ENCODE measurements at places on chromosomes 12 and 14.

GRCh38 chr12:49227713-49228112 lies 37.2 kb upstream of the TUBA1C start:
- DNase-seq: no peak

- DNase-seq: no peak
Measured at GRCh38 chr12:21001778-21002177, 129.2 kb upstream of the SLCO1B1 start.

DNA sequence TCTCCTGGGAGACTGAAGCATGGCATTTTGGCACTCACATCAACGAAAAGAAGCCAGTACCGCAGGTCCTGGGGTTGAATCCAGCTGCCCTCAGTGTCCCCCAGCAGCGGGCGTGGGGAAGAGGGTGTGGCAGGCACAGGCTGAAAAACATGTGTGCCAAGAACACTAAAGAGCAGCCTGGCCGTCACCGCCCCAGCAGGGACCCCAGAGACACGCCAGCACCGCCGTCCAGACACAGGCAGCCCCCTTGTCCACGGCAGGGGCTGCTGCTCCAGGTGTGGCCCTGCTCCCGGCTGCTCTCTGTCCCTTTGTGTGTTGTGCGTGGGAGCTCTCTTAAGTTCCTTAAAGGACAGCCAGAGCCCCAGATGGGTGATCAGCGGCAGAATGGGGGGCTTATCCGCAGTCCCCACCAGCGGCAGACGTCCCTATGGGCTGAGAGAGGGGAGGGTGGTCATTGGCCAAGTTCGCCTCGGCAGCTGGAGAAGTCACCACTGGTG lies 556 bp downstream of the PHETA1 start:
- DNase-seq: no peak

DNA sequence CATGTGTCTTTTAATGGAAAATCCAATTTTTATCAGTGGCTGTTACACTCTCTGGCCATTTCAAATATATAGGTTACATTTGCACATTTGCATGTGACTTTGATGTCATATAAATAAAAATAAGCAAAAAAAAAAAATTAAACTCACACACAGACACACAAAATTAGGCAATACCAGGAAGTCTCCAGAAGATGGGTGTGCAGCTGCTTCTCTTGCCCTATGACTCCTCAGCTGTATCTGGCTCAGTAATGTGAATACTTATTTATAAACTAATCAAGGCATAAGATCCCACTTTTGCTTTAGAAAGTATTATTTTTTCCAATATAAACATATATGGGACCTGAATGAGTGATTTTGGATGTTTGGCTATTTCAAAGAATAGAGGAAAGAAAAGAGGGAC lies 461.1 kb downstream of the LRIG3 start:
- peak; percentile 19 for DNase-seq

GRCh38 chr14:25052921-25053320 lies 3.0 kb upstream of the STXBP6 start:
- no peak for DNase-seq

DNA sequence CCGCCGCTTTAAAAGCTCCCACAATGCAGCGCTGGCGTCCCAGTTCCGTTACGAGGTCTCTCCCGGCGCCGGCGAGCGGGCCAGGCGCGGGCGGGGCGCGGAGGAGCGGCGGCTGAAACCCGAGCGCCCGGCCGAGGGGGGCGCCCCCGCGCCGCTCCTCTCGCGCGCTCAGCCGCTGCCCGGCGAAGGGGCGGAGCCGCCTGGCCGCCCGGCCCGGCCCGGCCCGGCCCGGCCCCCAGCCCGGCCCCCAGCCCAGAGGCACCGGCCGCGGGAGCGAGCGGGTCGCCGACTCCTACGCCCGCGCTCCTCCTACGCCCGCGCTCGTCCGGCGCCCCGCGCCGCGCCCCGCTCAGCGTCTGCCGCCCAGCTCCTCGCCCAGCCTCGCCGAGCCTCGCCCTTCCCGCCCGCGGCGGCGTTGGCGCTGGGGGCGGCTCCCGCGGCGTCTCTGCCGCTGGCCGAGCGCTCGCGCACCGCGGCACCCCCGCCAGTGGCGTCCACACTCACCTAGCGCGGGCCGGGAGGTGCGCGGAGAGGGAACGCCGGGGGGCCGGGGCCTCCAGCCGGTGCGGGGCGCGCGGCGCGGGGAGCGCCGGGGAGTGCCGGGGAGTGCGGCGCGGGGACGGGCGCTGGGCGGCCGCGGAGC lies at the start of gene RASSF8:
Gene RASSF8 (plus strand): TSS at position 255 of the 643 bp plus-strand sequence. CDS start 96,662 bp downstream, outside the sequence.
- DNase-seq: peak; percentile 72

GRCh38 chr12:102484428-102484958 lies 4.1 kb upstream of the IGF1 start:
- peak; percentile 41 for DNase-seq

DNA sequence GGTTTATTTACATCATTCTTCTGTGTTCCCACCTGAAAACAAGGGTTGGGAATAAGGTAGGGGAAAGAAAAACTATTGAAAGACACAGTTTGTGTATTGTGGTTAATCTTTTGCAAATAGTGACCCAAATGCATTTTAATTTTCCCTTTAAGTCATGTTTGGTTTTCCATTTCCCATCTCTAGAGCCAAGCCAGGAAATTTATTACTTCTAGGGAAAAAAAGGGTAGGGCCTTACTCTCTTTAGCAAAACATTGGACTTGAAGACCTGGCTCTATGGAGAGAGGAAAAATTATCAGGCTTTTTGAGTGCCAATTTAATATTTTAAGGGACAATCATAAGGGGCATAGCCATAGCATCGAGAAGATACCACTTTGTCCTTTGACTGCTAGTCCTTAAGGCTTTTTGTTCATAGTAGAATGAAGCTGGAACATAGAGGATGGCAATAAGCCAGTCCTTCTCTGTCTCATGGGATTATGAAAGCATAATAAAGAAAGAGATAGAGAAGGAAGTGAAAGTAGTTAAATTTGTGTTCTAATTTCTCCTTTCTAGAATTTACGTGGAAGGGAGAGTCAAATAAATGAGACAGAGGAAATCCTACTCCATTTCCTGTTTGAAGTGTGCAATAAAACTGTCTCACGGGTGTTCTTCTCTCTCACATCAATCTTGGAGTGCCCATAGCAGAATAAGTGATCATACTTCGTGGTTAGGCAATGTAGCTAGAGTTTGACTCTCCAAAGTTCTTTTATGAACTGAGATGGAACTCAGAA lies 50.9 kb upstream of the PPFIA2 start:
- DNase-seq: no peak

GRCh38 chr12:126950266-126950665 lies 1316.7 kb upstream of the TMEM132C start:
- DNase-seq: no peak

All from IMR-90 (cell line).